Stimulated activated CD8-positive, alpha-beta memory T cell treated with anti-CD3 and anti-CD28 coated beads, Interleukin-4, amount 100 ng/mL, for 48 hours (primary cell): ENCODE measurements at places on chromosomes 5 and 9.
A peak's percentile ranks its signal among the peaks of the same experiment; 100 is the strongest.

- DNase-seq = no peak
Measured at GRCh38 chr5:54270326-54270725, 40.0 kb downstream of the ARL15 start.

- no peak for DNase-seq
Measured at GRCh38 chr9:137255448-137256114, 454 bp downstream of the NELFB start.

GRCh38 chr9:113616621-113617496 is 153.3 kb downstream of the RGS3 start:
- DNase-seq = peak; percentile 53

GRCh38 chr5:37665889-37666288 is 174.0 kb downstream of the GDNF start:
- no peak for DNase-seq

DNA sequence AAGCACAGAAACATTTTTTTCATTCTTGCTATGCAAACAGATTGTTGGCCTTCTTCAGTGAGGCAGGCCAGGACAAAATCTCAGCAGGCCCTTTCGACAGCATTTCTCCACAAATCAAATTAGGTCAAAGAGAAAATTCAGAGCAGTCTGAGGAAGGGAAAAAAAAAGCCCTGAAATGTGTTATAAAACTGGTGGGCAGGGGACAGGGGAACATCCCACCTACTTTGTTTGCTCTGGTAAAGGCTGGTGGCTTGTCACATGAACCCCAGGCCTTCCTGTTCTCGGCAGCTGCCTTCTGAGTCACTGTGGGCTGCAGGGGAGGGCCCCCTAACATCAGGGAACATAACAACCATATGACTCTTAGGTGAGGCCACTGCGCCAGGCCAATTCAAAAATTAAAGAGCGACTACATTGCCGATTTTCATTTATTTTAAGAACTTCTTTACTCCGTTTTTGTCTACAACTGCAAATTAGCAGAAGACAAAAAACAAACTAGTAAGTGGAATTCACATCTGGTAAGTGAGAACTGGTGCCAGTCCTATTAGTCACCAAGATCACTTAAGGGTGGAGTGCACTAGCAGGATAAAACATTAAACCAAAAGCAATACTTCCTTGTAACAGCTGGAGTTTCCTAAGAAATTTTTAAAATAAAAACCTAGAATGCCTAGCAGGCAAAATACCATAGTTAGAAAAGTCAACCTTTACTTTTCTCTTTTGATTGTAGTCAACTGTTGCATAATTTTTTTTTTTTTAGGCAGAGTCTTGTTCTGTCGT is 46.2 kb upstream of the DENND4C start:
- DNase-seq = peak; percentile 81

- DNase-seq = no peak
Measured at GRCh38 chr5:133499895-133500294, 112.4 kb downstream of the FSTL4 start.

GRCh38 chr9:91146391-91147019 is 215.2 kb downstream of the AUH start:
- no peak for DNase-seq

DNA sequence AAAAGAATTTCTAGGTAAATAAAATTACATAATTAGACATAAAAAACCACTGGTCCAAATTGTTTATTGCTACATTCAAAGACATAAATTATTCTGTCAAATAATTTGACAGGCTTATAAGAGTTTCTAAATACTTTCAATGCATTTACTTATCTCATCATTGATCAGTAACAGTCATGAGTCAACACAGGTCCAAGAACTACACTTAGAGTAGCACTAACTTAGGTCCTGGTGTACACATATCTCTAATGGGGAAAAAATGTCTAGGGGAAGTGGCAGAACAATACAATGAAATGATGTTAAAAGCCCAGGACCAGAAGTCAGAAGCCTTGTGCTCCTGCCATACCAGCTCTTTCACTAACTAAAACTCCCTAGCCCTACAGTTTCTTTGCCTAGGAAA is 96.5 kb upstream of the SLCO6A1 start:
- no peak for DNase-seq

GRCh38 chr9:128343855-128344254 is 3.5 kb downstream of the SLC27A4 start:
- no peak for DNase-seq

- DNase-seq = no peak
Measured at GRCh38 chr5:1820926-1821325, 19.7 kb downstream of the NDUFS6 start.

- DNase-seq = no peak
Measured at GRCh38 chr9:31820426-31820825, 564.0 kb upstream of the ACO1 start.

DNA sequence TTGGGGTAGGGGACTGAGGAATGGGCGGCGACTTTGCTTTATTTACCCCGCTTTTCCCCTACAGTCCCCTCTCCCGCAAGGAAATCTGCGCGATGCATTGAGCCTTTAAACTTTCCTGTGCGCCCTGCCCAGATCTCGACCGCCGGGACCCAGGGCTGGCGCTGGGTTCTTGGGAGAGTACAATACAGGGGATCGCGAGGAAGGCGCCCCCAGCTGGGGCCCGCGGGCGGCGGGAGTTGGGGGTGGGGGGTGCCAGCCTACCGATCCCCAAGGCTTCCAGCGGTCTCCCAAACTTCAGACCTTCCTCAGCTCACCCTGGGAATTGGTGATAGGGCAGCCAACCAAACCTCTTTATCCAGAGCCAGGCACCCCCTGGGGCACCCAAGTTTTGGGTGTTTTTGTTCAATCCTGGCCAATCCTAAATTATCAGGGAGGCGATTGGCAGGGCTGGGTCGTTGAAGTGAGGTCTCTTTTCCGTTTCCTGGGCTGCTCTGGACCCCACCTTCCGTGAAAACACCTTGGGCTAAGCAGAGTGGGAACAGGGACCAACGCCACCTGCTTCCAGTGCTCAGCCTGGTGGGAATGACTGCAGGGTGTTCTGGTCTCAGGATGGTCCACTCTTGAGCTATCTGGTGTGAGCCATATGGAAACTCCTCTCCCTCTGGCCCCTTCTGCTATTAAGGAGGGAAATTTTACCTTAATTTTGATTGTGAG is 51.4 kb upstream of the DAB2IP start:
- DNase-seq = no peak

DNA sequence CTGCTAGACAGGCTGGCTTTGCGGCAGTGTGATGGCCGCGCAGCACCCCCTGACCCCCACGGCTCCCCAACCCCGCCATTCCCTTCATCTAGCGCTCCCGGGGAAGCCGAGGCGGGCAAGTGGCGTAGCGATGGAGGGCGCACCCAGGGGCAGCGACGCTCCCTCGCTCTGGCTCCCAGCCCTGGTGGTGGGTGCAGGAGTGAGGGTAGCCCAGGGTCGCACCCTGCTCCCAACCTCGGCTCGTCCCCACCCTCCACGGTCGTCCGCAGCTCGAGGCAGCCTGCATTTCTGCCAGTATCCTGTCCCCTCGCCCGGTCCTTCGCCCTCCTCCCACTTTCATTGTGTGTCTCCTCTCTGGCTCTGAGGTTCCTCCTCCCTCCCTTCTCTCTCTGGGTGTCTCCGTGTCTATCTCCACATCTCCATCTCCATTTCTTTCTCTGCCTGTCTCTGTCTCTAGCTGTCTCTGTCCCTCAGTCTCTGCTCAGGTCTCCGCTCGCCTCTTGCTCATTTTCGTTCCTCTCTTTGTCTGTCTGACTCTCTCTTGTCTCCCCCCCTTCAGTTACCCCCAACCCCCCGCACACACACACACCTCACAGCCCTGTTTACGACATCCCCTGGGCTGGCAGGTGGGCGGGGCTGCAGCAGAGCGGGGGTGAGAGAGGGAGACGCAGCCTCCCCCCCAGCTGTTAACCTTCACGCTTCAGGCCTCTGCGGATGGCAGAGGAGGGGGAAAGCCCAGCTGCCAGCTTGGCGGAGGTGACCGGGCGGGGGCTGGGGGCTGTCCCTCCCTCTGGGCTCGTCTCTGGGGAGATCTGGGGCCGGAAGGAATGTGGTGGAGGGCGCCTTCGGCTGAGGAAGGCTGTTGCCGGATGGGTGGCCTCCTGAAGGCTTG is 48.7 kb upstream of the PSD2 start:
- peak; percentile 78 for DNase-seq

- DNase-seq = no peak
Measured at GRCh38 chr9:21607576-21607975, 125.5 kb upstream of the IFNE start.

- DNase-seq = no peak
Measured at GRCh38 chr9:80072451-80072850, 500.7 kb downstream of the TLE4 start.

DNA sequence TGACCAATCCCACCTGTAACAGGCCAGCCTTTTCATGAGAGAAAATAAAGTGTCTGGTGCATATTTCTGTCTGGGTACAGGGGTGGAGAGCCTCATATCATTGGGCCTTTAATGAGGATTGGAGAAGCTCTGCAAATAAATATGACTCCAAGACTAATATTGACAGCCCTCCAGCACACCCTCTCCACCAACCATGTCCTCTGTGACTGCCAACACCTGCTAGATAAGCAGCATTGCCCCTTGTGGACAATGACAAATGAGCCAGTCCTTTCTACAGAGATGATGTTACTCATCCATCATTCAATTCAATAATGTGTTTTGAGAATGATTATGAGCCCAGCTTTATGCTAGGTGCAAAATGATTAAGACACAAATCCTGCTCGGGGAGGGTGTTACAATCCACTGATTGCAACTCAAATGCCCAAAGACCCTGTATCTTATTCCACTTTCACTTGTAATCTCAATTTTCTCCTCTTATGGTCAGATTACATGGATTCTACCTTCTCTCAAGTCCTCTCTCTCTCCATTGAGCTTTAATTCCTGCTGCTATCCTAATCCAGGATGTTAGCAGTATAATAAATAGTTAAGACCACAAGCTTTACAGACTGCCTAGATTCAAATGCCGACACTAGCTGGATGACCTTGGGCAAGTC is 2.1 kb upstream of the GFRA3 start:
- no peak for DNase-seq

DNA sequence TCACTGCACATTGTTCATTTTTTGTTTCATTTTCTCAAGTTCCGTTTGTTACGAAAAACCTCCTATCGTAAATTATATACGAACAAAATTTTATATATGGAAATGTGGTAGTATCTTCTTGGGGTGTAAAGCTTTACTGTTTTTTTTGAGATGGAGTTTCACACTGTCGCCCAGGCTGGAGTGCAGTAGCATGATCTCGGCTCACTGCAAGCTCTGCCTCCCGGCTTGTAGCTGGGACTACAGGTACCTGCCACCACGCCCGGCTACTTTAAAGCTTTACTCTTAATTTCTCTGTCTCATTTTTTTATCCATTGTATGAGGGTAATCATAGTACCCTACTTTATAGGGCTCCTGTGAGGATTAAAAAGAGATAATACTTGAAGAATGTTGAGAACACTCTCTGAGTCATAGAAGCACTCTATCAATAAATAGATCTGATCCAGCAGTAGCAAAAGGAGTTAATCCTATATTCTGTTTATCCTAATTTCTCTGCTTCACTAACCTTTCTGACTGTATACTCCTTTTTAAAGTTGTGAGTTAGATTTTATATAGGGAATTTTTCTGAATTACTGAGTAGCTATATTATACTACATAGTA is 5.6 kb upstream of the LRRC70 start:
- DNase-seq = no peak

GRCh38 chr5:31235381-31235780 is 41.9 kb downstream of the CDH6 start:
- no peak for DNase-seq

DNA sequence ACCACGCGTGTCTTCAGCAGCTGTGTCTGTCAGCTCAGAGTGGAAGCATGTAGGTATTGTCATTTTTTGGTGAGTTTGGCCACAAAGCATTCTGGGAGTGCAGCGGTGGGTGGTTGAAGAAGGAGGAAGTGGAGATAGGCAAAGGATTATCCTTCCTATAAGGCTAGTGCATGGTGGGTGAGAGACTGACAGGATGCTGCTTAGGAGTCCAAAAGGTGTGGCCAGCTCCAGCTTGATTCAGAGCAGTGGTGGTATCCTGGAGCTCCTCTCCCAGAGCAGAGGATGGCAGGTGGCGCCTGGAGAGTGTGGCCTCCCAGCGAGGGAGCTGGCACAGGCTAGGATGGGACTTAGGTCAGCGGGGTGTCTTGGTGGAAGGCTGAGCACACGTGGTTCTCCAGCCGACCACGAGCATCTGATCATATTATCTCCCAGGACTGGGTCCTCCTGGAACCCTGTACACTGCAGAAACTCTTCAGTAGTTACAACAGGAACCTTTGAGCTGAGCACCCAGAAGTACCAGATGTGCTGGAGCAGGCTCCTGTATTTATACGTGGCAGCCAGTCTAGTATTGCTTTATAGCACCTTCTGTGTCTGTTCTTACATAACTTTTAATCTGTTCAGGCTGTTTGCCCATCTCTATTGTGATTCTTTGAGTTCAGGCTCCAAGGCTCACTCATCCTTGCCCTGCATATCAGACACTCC is 29.6 kb downstream of the MAML1 start:
- DNase-seq = no peak

DNA sequence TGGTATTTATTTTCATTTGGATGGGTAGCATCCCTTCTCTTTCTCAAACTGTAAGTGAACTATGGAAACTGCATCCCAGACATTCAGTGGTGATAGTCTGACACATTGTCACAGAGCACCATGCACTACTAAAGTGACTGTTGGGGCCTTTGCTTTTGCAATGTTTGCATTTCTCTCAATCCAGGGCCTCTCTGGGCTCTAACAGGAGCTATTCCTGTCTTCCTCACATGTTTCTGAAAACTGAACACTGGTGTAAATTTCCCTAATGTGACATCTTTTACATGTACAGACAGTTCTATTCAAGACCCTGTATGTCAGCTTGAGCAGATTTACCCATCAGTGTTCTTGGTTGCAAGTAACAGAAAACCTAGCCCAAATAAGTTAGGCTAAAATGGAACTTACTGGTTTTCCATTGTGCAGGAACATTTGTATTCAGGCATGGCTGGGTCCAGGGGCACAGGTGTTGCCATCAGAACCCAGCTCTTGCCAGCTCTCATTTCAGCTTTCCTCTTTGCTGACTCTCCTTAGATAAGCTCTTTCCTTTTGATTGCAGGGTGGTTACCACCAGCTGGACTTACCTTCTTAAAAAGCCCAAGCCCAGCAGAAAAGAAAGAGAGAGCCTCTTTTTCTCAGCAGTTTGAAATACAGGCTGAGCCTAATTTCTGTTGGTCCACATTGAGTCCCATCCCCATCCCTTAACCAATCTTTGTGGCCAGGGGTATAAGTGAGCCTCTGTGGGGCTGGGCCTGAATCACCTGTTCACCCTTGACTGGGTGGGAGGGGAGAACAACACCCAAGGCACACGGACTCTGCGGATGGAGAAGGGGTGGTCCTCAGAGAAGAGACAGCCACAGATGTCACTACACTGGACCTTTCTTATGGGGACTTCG is 234.3 kb downstream of the NR3C1 start:
- DNase-seq = no peak

DNA sequence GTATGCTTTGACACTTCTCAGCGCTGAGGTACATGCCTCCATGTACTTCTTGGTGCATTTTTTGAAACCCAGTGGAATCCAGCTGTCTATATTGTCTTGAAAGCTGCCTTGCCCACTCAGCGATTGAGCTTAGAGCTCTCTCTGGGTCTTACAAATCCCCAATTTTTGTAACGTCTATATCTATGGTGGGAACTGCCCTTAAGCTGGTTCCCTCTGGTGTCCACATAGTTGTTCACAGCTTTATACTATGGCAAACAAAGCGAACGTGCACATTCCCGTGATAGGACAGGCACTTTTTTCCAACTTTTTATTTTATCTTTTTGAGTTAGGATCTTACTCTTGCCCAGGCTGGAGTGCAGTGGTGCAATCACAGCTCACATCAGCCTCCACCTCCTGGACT is 20.9 kb downstream of the CDHR2 start:
- no peak for DNase-seq

- DNase-seq = no peak
Measured at GRCh38 chr9:97475059-97475458, 26.4 kb upstream of the TMOD1 start.
